Activated T-helper 1 cell treated with anti-CD3 and anti-CD28 coated beads, Interleukin-2, amount 50 U/mL, for 16 hours (primary cell): ENCODE measurements at places on chromosomes 16 and 17.

GRCh38 chr16:11621920-11622651 is 35.4 kb upstream of the LITAF start:
- no peak for DNase-seq

GRCh38 chr17:50144845-50145531 is 5.5 kb downstream of the PPP1R9B start:
- no peak for DNase-seq

DNA sequence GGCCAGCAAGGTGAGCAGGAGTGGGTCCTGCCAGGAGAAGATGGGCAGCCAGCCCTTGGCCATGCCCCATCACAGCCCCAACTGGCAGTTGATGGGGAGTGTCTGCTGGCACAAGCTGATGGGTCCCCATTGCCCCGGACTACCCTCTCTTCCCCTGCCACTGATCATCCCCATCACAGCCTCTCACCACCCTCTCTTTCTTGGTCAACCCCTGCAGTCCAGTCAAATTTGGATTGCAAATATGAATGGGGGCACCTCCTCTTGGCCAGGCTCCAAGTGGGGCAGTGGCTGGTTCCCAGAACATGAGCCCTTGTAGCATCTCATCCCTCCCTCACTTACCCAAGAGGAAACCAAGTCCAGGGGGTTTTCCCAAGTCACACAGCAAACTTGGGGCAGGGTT is 17.4 kb downstream of the SEZ6 start:
- DNase-seq: no peak

GRCh38 chr17:58002154-58002948 is 4.7 kb downstream of the SRSF1 start:
- no peak for DNase-seq

- no peak for DNase-seq
Measured at GRCh38 chr17:36055171-36055570, 8.9 kb upstream of the CCL18 start.

DNA sequence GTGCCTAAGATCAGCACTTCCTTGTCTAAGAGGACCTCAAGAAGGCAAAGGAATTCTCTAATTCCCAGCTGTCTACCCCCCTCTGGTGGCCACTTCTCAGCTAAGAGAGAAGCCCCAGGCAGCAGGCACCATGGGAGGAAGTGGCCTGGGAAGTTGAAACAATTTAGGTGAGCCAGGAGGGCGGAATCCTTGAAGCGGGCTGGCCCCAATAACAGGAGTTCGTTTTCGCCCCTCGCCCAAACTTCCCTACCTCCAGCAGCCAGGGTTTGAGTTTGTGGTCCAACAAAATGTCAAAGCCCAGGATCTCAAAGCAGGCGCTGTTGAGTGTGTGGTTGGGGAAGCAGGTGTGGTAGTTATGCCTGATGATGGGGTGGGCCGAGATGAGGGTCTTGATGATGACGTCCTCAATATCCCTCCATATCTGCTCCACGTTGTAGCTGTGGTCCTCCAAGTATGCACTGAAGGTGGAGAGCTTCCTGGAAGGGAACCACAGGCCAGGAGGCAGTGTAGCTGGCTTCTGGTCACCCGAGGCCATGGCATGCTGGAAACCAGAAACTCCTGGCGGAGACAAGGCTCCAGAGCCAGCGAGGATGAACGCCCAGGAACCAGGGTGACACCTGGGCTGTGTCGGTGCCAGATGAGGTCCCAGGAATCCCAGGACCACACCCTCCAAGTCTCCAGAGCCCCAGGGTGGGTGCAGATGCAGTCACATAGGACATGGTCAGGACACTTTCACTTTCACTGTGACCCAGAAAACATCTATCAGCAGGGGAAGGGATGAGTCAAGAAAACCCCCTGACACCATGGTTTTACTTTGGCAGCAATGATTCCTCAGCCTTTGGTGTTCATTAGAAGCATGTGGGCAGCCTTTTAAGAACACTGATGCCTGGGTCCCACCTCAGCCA is 25.6 kb downstream of the TTLL6 start:
- no peak for DNase-seq

DNA sequence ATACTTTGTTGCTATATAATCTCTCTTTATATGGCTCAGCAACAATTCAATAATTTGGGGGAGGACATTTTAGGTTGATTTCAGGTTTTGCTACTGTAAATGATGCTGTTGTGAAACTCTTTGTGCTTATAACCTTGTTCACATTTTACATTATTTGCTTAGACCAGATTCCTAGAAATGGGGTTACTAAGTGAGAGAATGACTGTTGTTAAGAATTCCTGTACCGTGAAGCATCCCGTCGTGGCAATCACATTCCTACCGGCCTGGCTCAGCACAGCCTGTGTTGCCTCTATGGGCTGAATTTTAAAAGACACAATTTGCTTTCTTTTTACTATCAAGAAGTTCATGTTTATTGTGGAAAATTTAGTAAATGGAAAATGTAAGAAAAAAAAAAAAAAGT is 31.4 kb downstream of the B9D1 start:
- DNase-seq: no peak

- DNase-seq: no peak
Measured at GRCh38 chr17:2737693-2738092, 11.8 kb downstream of the CCDC92B start.

- no peak for DNase-seq
Measured at GRCh38 chr17:28878981-28879380, 18.6 kb downstream of the FLOT2 start.

DNA sequence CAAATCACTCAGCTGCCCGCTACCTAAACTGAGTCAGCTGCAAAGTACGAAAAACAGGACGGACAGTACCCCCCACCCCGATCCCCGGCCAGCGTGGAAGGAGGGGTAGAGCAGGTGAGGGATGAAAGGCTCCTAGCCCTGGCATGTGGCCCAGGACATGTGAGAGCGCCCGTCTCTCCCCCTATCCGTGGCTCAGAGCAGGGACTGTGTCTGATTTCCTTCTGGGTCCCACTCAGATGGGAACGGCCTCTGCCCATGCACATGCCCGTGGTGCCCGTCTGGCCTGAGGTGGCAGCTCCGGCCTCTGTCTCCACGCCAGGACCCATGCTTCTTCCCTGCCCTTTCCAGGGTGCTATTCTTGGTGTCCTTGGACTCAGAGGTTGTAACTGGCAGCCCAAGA is 30.2 kb upstream of the RASD1 start:
- no peak for DNase-seq

DNA sequence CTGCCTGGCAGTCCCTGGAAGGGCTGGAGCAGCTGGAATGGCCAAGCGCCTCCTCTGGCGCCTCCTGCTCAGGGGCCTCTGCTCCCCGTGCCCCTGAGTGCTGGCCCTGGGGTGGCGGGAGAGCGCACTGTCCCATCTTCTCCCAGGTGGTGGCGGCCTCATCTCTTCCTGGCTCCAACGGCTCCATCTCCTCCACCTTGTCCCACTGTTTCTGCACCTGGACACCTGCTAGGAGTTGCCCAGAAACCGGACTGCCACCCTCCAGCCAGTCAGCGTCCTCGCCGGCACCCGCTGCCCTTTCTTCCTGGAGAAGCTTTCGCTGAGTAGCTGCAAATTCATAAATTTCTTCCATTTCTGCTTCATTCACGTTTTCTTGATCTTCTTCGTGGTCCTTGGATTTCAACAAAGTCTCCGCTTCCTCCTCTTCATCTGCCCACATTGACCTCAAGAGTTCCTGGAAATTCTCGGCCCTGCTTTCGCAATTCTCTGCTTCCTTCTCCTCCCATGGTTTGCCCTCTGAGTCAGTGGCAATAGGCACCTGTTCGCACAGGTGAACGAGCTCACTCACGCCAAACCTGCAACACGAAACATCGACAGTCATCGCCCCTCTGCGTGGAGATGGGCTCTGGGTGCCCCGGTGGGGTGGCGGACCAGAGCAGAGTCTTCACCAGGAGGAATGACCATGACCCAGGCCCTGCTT is 13.7 kb upstream of the NLRC3 start:
- DNase-seq: no peak
